ENCODE measurements at places on chromosomes 6 and 20.

DNA sequence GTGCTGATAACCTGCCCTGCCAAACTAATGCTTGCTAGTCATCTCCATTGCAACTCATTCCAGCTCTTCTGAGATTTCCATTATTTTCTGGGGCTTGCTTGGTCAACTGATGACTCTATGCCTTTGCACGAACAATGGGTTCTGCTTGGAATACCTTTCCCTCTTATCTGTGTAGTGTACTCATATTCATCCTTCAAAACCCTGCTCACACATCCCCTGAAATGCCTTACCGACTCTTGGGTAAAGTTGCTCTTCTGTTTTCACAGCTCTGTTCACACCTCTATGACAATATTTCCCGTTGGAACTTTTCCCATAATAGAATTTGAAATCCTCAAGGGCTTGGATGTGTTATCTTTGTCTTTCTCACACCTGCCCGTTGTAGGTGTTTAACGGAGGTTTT, 331.0 kb upstream of the SOX4 start:
- DNase-seq: no peak

DNA sequence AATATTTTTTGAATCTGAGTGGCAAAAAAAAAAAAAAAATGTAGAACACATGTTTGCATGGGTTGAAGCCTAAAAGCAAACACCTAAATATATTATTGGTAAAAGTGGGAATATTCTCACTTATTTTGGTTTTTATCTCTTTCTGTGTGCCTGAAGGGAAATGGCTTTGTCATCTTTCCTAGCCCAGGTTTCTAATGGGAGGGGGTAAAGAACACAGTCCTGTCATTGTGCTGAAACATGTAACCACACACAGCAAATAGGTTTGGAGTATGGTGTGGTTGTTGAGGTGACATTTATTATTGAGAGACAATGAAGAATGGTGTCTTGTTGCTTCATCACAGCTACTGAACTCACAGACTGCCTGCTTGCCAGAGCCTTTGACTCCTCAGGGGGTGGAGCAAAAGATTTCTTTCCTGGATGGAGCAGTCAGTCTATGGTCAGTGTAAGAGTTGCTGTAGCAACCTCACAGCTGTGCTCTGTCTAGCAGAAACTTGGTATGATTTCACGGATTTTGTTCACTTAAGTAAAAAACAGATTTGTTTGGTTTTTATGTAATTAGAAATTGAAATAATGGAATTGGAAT, 70.2 kb downstream of the CEP57L1 start:
- no peak for DNase-seq

DNA sequence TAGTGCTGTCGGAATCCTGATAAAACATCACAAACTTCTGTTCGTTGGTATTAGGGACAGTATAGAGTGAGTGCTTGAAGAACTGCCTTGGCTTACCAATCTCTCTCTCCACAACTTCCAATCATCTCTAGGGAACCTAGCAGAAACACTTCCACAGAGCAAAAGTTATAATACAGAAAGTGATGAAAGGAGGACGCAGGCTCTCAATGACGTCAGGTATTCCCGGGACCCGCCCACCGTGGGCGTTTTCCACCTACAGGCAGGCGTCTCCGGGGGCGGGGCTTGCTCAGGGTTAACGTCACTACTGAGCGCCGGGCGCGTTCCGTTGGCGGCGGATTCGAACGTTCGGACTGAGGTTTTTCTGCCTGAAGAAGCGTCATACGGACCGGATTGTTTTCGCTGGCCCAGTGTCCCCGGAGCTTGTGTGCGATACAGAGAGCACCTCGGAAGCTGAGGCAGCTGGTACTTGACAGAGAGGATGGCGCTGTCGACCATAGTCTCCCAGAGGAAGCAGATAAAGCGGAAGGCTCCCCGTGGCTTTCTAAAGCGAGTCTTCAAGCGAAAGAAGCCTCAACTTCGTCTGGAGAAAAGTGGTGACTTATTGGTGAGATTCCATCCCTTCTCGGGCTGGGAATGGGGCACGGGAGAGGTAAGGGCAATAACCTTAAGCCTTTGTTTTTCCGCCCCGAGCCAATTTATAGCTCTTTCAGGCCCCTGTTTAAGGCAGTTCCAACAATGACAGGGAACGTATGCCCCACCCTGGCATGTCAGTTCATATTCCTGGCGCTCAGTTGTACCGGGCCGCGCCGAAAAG, at the start of gene CENPW:
TSS of gene CENPW (plus strand) at position 320 of the 814 bp plus-strand sequence. CDS start at position 479, 159 bp downstream.
- peak; percentile 93 for DNase-seq

DNA sequence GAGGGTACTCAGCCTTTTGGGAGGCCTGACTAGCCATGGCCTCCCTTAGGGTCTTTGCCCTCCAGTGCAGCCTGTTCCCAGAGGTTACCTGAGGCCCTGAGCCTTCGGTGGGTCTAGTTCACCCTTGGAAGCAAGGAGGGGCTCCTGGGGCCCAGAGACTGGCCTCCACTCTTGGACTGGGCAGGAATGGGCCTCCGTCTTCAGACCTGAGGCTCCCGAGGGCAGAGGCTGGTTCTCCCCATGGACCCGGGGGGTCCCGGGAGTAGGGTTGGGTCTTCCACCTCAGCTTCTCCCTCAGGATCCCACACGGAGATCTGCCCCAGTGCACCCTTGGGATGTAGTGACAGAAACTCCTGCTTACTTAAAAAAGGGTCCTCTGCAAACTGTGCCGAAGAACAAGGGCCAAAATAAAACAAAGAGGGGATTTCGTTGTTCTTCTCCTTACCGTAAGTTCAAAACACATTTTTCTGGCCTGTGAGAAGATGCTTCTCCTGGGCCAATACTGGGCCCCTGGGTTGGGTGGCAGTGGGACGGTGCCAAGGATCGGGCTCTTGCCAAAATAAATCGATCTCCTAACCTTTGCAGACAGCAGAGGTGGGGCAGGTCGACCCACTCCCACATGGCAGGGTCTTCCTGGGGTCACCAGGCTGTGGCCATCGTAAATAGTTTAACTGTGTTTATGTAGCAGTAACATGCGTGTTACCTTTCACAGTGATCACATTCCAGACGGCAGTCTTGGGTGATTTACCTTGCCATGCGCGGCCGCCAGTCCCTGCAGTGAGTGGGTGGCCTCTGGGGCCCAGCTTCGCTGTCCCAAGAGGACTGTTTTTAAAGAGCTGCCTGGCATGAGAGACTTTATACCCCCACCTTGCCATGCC, 151.8 kb downstream of the VEGFA start:
- no peak for DNase-seq

DNA sequence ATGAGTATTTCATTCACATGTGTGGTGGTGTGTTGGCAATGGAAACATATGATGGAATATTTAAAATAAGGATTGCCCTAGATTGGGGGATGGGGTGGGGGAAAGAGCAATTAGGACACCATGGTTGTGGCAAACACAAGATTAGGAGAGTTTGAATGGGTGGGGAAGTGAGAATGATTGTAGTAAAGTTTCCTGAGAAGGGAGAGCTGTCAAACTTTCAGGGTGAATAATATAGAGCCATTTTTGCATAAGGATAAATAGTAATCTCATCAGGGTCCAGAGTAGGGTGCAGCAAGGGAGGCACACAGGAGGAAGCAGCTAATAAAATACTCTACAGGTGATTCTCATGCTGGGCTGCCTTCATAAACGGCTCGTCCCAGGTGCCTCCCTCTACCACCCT, 294.9 kb upstream of the MARCKS start:
- no peak for DNase-seq

DNA sequence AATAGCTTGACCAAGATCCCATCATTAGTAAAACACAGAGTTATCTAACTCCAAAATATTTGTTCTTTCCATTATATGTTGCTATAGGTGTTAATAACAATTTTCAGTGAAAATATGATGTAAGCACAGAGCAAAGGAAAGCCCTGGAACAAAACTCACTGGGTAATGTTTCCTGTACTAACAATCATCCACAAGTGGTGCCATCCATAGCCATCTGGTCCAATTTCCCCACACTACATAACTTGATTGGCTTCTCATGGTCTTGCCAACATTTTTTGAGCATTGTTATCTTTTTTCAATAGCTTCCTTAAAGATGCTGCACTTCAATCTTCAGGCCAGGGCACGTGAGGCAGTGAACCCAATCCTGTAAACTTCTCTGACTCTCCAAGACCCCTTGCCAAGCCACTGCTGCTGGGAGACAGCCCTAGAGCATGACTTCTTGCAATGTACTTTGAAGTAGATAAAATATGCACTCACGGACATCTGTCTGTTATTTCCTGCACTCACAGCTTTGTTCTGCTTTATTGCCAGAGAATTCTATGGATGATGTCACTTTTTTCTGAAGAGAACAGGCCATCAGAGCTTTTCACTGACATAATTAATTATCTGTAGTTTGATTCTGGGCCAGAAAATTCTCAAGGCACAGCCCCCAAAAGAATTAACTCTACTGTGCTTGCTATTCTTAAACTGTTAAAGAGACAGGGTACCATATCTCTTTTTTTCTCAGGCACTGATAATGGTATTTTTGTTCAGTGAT, 97.5 kb upstream of the TMEM30A start:
- DNase-seq: no peak

GRCh38 chr20:35360033-35360432, 51.7 kb downstream of the UQCC1 start:
- no peak for DNase-seq

- no peak for DNase-seq
These were observed 102.1 kb downstream of the CEBPB start for GRCh38 chr20:50292591-50293283.

DNA sequence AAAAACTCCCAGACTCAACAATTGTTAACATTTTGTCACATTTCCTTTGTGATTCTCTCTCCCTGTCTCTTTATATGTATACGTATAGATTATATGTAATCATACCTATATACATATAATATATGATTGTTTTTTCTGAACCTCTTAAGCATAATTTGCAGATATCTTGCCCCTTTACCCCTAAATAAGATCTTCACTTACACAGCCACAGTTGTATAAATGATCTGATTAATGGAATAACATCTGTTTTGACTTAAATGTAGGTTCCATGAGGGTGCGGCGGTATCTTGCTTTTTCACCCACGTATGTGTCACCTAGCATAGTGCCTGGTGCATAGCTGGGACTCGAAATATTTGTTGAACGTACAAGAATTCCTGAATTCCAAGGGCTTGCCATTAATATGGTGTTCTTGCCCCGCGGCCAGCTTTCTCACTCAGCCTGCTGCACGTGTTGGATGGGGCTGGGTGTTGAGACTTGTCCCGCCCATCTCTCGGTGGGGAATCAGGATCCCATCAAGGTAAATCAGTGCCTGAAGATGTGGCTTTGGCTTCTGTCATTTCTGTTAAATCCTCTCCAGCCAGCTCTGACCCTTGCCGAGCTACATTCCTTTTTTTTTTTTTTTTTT, 10.4 kb upstream of the MANBAL start:
- DNase-seq: no peak

DNA sequence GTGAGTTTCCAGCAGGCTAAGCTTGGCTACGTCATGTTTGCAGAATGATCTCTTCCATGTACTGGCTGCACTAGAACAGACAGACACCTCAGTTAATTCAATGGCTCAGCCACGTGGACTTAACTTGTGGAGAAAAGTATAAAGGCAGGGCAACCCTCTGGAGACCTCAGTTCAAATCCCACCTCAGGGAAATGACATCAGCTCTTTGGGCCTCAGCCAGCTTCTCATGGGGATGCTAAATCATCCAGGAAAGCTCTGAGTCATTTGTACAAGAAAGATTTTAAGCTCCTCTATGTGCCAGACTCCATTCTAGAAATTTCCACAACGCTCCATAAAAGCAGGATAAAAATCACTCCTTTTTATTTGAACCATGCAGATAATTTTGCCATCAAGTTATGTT, 128.5 kb upstream of the SALL4 start:
- no peak for DNase-seq

GRCh38 chr6:113558431-113558830, 298.7 kb upstream of the MARCKS start:
- no peak for DNase-seq

DNA sequence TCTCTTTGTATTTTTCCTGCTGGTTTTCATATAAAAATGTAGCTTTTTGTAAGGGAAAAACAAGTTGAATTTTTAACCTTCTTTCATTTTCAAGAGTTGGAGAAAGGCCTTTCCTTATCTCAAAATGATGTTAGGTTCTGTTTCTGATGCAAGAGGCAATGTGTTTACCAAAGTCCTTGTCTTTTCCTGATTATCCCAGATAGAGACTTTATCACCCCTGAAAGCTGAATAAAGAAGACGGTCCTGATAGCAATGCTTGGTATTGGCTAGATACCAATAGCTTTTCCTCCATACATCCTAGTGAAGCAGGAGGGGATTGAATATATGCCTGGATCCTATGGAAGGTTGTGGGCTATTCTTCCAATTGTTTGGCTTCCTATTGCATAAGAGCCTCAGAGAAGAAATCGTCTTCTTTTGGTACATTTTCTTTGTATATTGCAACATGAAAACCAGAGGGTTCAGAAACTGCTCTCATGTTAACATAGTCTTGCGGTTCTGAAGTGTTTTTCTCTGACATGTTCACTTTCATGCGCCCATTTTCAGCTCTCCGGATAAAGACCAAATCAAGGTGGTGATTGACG, 5.5 kb downstream of the PNLDC1 start:
- DNase-seq: no peak

DNA sequence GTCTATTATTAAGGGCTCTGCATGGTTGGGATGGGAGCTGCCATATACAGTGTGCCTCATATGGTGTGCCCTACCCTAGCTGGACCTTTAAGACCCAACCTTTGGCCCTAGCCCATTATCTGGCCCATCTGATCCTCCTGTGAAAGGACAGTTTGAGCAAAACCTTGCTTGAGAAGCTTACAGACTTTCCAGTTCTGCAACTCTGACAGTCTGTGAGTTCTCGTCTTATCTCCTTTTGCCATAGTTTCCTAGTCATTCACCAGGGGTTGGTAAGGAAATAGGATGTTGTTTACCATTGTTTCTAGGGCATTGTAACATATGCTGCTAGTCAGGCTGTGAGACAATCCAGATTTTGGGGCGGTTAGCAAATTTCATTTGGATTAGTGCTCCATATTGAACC, 17.2 kb downstream of the CTNNBL1 start:
- DNase-seq: no peak

DNA sequence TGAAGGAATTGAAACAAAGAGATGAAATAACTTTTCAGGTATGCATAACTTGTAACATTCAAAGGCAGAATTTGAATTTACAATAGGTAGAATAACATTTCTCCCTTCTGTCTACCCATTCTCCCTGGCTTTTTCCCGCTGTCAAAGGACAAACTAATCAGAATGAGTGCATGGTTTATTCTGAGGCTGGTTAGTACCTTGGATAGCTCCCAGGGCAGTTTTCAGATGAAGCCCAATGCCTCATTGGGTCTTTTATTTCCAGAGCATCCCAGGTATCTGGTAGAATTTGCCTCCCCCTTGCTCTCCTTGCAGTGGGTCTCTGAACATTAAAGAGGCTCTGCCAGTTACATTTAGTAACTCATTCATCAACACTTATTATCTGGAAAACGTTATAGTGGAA, 665.5 kb downstream of the BCKDHB start:
- DNase-seq: no peak

GRCh38 chr6:74964871-74965441, 240.9 kb downstream of the COL12A1 start:
- no peak for DNase-seq

- DNase-seq: no peak
These were observed 68.3 kb upstream of the TNFRSF21 start for GRCh38 chr6:47377971-47378370.

- no peak for DNase-seq
These were observed 102.0 kb downstream of the POPDC3 start for GRCh38 chr6:105077596-105078385.

- DNase-seq: no peak
These were observed 117.2 kb downstream of the FOXO3 start for GRCh38 chr6:108677894-108678293.

GRCh38 chr6:140017470-140017869, 643.0 kb upstream of the CITED2 start:
- no peak for DNase-seq
